ENCODE measurements at places on chromosomes 7 and 10.

- no peak for DNase-seq
Observed at GRCh38 chr7:130274983-130275591, 8.4 kb downstream of the CPA2 start.

- no peak for DNase-seq
Observed at GRCh38 chr7:142739923-142740492, 9.3 kb upstream of the PRSS1 start.

DNA sequence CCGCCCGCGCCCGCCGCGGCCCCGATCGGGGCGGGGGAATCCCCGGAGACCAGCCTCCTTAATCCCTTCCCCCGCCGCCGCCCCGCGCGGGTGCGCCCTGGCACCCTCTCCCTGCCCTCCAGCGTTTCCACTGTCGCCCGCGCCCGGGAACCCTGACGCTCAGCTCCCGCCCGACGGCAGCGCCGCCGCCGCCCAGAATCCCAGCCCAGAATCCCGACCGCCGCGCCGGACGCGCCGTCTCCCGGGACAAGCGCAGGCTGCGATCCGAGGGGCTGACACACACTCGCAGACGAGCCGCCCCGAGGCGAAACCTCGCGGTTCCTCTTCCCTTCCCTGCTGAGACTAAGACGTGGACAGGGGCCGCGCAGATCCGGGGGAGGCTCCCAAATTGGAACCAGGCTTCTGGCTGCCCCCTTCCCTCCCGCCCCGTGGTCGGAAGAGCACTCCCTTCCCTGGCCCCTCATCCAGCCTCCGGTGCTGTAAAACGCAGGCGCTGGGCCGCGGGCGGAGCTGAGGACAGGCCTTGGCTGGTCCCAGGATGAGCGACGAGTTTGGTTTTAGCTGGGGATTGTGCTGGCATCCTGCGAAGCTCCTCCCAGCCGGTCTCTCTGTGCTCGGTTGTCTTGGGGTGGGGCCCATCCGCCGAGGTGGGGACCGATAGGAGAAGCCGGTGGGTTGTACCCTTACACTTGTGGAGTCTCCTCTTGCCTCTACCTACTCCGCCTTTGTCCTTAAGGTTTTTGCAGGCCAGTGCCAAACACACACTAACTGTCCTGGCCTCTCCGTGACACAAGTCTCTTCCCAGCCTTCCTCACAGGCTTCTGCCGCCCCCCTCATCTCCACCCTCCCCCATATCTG is 1.1 kb downstream of the MARVELD1 start:
- DNase-seq = no peak

- no peak for DNase-seq
Observed at GRCh38 chr10:34028936-34029335, 694.5 kb upstream of the NRP1 start.

DNA sequence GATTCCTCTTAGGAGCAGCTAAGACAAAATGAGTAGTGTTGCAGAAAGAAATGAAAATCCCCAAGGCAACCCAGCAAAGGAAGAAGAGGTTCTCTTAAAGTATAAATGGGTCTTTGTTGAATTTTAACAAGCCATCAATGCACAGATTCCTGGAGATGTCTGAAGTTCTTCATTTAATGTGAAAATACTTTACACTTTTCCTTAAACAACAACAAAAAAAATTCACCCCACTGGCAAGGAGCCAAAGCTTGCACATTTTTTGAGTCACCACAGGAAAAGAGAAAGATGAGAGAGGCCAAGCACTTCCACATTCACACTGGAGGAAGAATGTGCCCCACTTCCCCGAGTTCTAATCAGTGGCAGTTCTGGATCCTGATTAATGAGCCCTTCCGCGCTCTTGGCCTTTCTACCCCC is 286.4 kb upstream of the MEOX2 start:
- DNase-seq = no peak

GRCh38 chr10:35495521-35496119 is 109.5 kb upstream of the GJD4 start:
- DNase-seq = no peak

GRCh38 chr7:27510541-27510940 is 152.1 kb downstream of the HIBADH start:
- no peak for DNase-seq

- DNase-seq = no peak
Observed at GRCh38 chr10:49377256-49377655, 18.6 kb downstream of the DRGX start.
